ENCODE measurements at places on chromosomes 7 and 10. TPM values are rescaled to one million over a fixed set of nuclear protein-coding genes. Genes with fewer than 3 reads are reported as not detected.

- H3K27ac ChIP-seq = no peak overlapping the region
- no peak for DNase-seq
- no peak overlapping the region for H3K4me3 ChIP-seq
- peaks cover 30% of the 10 kb centered on the region for H3K36me3 ChIP-seq
Measured at GRCh38 chr10:29554660-29555059, 80.1 kb downstream of the SVIL start.

GRCh38 chr7:51081270-51081890 is 235.2 kb downstream of the COBL start:
- no peaks in the 10 kb centered on the region for H3K4me1 ChIP-seq
- no peak for DNase-seq
- H3K4me3 ChIP-seq = no peak overlapping the region
- H3K27ac ChIP-seq = no peak overlapping the region
- H3K27me3 ChIP-seq = no peaks in the 10 kb centered on the region
- no peaks in the 10 kb centered on the region for H3K36me3 ChIP-seq

DNA sequence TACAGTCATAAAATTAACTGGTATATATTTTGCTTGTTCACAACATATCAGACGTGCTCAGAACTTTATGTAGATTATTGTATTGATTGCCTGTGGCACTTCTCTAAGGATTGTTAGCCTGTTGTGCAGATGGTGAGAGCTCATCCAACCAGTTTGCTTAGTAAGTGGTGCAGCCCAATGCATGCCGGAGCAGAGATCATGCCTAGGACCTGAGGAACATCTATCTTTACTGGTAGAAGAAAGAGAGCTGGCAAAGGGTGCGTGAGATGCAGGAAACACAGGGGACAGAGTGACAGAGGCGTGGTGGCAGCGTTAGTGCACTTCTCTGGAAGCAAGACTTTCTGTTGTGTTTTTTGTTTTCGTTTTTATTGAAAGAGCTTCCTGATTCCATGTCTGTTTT is 35.9 kb downstream of the CCM2 start:
- DNase-seq = no peak
- no peak overlapping the region for H3K4me3 ChIP-seq
- peaks cover 18% of the 10 kb centered on the region for H3K36me3 ChIP-seq
- H3K27ac ChIP-seq = peak overlapping the region; percentile 10

DNA sequence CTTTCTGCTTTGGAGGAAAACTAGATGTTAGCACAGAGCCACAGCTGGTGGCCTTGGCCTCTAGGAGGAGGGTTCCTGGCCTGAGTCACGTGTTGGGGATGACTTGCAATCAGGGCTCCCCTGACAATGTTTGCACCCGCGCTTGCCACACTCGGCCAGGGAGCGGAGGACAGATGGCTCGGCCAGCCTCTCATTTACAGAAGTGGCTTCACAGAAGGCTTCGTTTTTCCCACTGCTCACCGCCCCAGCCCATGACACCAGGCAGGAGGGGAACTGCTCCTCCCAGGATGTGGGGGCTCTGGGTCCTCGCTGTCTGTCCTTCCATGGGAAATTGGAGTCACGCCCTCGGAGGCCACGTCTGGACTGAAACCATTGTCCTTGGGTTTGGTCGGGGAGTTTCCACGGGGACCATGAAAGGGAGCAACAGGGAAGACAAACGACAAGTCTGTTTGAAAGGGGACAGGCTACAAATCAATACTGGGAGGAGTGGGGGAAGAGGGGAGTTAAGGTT is 49.6 kb upstream of the UBE3C start:
- H3K4me3 ChIP-seq = no peak overlapping the region
- H3K4me1 ChIP-seq = no peaks in the 10 kb centered on the region
- H3K36me3 ChIP-seq = no peaks in the 10 kb centered on the region
- H3K27me3 ChIP-seq = peaks cover 15% of the 10 kb centered on the region

ATXN7L1 gene
- 18.7 TPM for total RNA-seq

ACHE gene
- 9.2 TPM for total RNA-seq

EVX1 gene
- total RNA-seq = 1.4 TPM

Data from mesothelial cell of epicardium (in vitro differentiated cells).